T-helper 17 cell (primary cell): ENCODE measurements at places on chromosomes 3 and 15. TPM values are rescaled to one million over a fixed set of nuclear protein-coding genes. Genes with fewer than 3 reads are reported as not detected.

LYZL4 gene
- total RNA-seq: not detected

INSYN1 gene
- not detected for total RNA-seq

DCBLD2 gene
- total RNA-seq: 2.0 TPM

CDHR4 gene
- 0.37 TPM for total RNA-seq

NTRK3 gene
- not detected for total RNA-seq

PPARG gene
- total RNA-seq: 1.1 TPM

EPM2AIP1 gene
- 31.8 TPM for total RNA-seq

MAGI1 gene
- not detected for total RNA-seq

GOLGA8T gene
- 0.26 TPM for total RNA-seq

LXN gene
- 5.6 TPM for total RNA-seq

KBTBD13 gene
- not detected for total RNA-seq

TF gene
- total RNA-seq: 1.3 TPM

SLCO2A1 gene
- total RNA-seq: 0.16 TPM

ADPRH gene
- 3.7 TPM for total RNA-seq

ARL6IP5 gene
- 112 TPM for total RNA-seq

TMEM158 gene
- total RNA-seq: 6.5 TPM

COL8A1 gene
- total RNA-seq: not detected

MOBP gene
- not detected for total RNA-seq

GOLGA6D gene
- not detected for total RNA-seq

TGM4 gene
- not detected for total RNA-seq

ST8SIA2 gene
- total RNA-seq: not detected

IL12A gene
- total RNA-seq: 3.2 TPM

HCN4 gene
- total RNA-seq: not detected

OR4M2 gene
- total RNA-seq: not detected

KNL1 gene
- total RNA-seq: 4.6 TPM

SLC22A14 gene
- not detected for total RNA-seq

TLR9 gene
- total RNA-seq: not detected

CLDN18 gene
- not detected for total RNA-seq

SEMA3F gene
- 0.18 TPM for total RNA-seq

PLSCR2 gene
- not detected for total RNA-seq

CAPN3 gene
- 11.6 TPM for total RNA-seq

SOX14 gene
- not detected for total RNA-seq

GALNT15 gene
- total RNA-seq: not detected

C3orf80 gene
- not detected for total RNA-seq

XCR1 gene
- 0.08 TPM for total RNA-seq

DUSP7 gene
- 15.8 TPM for total RNA-seq

GPX1 gene
- 326 TPM for total RNA-seq

CTXN2 gene
- total RNA-seq: not detected

IQCF5 gene
- not detected for total RNA-seq
